ENCODE measurements at places on chromosomes 7 and 10.
A peak's percentile ranks its signal among the peaks of the same experiment; 100 is the strongest.

DNA sequence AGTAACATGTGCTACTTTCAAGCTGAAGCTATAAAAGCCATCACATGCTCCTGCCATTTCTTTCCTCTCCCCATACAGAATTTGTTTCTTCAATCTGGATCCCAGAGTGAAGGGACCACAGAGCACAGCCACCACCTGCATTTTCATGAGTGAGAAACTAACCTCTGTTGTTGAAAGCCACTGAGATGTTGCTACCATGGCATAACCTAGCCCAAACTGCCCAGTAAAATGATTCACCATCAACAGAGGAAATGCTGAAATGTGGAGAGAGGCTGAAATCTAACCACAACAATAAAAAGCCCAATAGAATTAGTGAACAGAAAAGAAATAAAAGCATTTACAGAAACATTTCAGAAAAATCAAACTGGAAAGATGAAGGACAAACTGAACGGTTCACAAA, 125.2 kb downstream of the AMPH start:
- DNase-seq = no peak

GRCh38 chr7:152624228-152624627, 51.7 kb downstream of the XRCC2 start:
- no peak for DNase-seq

DNA sequence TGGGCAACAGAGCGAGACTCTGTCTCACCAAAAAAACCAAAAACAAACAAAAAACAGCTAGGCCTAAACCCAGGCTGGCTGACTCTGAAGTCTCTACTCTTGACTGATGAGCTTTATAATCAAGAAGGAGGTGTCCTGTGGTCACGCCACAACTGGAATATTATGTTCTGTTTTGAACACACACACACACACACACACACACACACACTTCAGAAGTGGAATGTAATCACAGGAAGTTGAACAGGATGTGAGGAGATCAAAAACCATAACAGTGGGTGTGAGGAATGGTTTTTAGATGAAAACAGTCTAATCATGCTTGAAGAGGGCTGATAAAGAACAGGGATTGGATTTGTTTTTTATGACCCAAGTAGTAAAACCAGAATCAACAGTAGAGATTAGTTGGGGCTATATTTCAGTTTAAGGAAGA, 51.1 kb upstream of the IL6 start:
- no peak for DNase-seq

DNA sequence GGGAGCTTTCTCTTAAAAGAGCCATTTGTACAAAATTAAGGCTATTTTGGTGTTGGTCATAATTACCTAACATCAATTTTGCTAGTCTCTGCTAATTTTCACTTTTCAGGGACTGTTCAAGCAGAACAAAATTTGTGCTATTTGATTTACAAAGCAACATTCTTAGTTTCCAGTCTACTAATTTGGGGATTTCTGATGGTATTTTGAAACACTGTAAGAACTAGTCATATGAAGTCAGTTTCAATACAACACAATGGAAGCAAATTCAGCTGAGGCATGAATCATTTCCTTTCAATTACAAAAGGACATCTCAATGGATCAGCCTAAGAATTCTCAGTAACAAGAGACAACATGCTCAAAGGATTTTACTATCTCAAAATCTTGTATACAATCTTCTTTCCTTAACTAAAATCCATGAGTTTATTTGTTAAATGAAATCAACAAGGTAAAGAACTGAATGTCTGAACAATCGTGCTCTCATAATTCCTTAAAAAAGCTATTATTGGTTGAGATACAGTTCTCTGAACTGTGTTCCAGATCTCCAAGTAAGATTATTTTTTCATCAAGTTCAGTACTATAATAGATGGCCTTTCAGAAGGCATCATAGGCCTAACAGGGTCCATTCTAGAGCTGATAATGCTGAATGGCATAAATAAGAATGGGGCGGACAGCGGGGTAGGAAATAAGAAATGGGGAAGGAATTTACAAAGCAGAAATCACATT, 144.6 kb downstream of the NRCAM start:
- no peak for DNase-seq

GRCh38 chr7:1537535-1538412, 7.3 kb downstream of the MAFK start:
- DNase-seq = peak; percentile 26

- DNase-seq = no peak
Observed at GRCh38 chr10:27747096-27747451, 1.5 kb upstream of the MKX start.

DNA sequence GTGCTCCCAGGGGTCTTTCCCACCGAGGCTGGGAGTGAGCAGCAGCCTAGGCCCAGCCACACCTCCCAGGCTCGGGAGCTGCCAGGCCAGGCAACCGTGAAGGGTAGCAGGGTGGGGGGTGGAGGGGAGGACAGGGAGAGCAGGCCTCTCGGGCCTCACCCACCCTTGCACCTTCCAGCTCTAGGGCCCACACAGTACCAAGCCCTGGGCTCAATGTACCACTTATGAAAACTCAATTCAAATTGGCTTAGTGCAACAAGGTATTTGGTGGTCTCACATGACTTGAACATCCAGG, 127.4 kb downstream of the FAM53B start:
- DNase-seq = no peak

DNA sequence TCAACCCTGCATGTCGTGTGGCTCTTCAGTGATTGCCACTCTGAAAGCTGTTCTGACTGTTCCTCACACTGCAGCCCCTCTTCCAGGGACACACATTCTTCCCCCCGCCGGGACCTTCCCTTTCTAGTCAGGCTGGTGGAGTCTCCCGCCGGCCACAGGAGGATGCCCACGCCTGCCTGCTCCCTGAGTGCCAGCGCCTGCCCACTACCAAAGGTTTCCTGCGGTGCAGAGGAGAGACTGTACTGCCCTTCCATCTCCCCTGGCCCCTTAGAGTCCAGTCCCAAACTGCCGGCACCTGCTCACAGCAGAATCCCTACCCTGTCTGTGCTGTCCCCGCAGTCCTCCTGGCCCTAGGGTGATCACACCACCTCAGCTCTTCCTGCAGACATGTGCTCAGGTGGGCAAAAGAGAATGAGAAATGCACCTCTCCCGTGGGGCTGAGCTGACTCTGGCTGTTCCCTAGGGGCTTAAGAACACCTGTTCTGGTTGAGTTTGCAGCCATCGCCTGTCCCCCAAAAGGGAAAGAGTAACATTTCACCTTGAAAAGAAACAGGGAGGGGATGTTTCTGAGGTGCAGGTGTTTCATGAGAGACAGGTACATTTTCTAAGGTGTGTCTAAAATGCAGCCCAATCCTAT, 1.4 kb downstream of the PODXL start:
- no peak for DNase-seq

DNA sequence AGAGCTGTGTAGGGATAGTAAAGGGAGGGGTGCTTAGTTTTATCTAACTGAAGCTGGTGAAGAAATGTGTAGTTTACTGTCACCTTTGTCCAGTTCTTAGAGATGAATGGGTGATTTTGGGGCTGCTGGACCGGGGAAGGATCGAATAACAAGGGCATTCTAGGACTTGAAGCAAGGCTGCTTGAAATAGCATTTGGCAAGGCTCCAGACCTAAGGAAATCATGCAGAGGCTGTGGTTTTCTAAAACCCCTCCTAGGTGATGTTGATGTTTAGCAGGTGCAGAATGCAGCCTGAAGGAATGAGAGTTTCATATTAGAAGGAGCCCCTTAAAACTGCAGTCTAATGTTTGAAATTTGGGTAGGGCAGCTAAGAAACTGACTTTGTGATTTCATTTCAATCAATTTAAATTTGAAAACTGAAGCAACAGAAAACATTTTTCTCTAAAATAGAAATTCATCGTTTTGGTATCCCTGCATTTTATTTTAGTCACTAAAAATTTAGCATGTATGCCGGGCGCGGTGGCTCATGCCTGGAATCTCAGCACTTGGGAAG, 68.5 kb downstream of the TET1 start:
- no peak for DNase-seq

DNA sequence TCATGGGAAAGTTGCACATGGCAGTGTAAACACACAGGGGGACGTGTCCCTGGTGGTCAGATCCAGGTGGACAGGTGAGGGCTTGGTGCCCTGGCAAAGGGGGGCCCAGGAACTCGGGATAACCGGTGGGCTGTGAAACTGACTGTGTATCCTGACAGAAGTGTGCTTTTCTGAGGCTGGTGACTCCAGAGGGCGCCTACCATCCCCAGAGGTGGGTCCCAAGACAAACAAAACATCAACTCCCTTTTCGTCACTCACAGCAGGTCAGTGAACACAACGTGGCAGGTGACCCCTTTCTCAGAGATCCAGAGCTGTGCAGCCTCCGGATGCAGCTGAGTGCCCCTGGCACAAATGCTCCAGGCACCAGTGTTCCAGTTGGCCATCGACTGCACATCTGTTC, 56.0 kb upstream of the DDC start:
- no peak for DNase-seq

- DNase-seq = no peak
Observed at GRCh38 chr10:70750156-70750703, 34.9 kb downstream of the TBATA start.

- peak; percentile 13 for DNase-seq
Observed at GRCh38 chr10:10044922-10045764, 972.5 kb upstream of the CELF2 start.

DNA sequence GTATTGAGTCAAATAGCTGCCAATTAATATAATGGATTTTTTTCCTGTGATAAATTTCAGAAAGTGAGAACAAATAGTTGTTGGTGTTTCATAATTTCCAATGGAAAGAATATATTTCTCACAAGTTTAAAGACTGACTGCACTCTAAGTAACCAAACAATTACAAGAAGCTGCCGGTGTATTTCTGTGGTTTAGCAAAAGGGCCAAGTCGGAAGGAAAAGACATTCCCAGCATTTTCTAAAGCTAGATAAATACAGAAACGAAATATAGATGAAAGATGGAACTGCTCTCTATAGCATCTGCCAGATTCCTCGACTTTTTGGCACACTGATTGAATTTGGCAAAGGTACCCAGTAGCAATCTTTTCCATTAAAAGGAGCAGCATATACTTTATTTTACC, 92.7 kb upstream of the MKX start:
- DNase-seq = no peak

All from pons (tissue), 1 donor.